Left lobe of liver (tissue), 2 donors: ENCODE measurements at places on chromosomes 7 and 10. TPM values are rescaled to one million over a fixed set of nuclear protein-coding genes. Genes with fewer than 3 reads are reported as not detected.

GRCh38 chr7:114264023-114264422, 150.6 kb upstream of the FOXP2 start:
- DNase-seq = no peak

- no peak for DNase-seq
Observed at GRCh38 chr7:81873559-81873958, 103.7 kb upstream of the HGF start.

GRCh38 chr7:116801092-116801710, 61.2 kb upstream of the CAPZA2 start:
- no peak for DNase-seq

DNA sequence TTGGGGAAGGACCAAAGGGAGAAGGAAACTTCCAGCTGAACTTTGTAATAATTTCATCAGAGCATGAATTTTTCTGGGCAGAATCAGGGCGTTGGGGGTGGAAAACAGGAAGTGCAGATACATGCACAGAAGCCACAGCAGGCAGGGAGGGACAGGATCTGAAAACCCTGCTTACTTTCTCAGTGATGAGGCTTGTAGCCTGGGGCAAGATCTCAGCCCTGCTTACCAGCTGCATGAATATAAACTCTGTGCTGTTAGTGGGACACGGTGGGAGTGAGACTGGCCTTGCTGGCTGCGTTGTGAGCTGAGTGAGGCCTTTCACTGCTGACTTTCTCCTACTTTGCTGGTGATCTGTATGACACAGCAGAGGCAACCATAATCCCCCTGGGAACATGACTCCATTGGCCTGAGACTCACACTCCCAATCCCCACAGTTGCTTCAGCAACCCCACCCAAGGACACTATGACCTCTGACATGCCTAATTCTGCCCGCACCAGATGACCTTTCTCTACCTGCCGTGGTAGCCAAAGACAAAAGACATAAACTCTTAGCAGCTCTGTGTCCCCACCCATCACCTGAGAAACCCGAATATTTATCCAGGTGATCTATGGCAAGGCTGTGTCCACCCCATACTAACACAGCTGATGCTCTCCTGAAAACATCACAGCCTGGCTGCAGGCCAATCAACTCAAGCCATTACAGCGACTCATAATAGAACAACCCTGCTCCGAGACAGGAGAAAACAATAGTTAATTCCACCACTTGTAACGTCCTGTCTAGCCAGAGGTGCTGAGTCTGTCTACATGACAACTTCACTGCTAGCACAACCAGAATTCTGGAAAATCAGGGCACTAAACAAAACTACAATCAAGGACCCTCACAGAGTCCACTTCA, 190.7 kb upstream of the CHRM2 start:
- DNase-seq = no peak

Gene WEE2
- not detected for total RNA-seq

DNA sequence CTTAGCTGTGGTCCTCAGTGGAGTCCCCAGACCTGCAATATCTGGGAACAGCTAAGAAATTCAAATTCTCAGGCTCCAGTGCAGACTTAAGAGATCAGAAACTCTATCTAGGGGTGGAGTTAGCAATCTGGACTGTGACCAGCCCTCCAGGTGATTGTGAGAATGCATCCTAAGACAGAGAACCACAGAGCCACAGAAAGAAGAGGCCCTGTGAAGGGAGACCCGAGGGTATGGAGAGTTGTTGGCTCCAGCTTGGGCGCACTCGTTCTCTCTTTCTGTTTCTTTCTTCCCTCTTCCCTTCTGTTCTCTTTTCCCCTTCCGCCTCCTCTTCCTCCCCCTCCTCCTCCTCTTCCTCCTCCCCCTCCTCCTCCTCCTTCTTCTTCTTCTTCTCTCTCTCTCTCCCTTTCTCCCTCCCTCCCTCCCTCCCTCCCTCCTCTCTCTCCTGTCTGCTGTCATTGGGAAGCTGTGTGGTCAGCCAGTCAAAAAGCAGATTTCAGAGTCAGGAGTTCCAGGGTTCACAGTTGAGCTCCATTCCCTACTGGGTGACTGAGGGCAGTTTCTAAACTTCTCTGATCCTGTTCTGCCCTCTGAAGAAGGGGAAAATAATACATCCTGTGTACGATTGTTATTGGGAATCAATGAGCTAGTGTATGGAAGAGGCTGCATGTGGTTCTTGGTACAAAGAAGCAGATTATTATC, 62.1 kb upstream of the STEAP1B start:
- no peak for DNase-seq

- DNase-seq = no peak
Observed at GRCh38 chr10:131067690-131068089, 243.8 kb downstream of the TCERG1L start.

GRCh38 chr7:17275749-17276671, 22.4 kb upstream of the AHR start:
- DNase-seq = no peak

GRCh38 chr10:103882285-103883007, 27.1 kb upstream of the SH3PXD2A start:
- no peak for DNase-seq
